ENCODE measurements at places on chromosomes 12 and 14.
A peak's percentile ranks its signal among the peaks of the same experiment; 100 is the strongest.

DNA sequence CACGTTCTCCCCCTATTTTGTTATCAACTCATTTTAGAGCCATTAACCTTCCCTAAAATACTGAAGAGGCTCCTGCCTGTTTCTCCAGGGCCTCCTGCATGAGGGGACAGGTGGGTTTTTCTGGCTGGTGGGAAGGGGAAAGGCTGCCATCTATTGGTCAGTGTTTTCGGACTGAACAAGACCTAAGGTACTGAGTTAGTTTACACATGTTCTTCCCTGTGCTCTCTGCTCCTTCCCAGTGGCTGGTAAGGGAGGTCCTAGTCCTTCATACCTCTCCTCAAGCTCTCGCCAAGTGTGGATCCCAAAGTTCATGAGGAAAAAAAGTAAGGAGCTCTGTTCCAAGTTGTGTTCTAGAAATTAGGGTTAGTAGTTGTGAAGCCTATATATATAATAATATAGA is 357.5 kb downstream of the FSCB start:
- DNase-seq, result no peak

GRCh38 chr12:89273525-89273924 is 78.8 kb downstream of the DUSP6 start:
- no peak for DNase-seq

DNA sequence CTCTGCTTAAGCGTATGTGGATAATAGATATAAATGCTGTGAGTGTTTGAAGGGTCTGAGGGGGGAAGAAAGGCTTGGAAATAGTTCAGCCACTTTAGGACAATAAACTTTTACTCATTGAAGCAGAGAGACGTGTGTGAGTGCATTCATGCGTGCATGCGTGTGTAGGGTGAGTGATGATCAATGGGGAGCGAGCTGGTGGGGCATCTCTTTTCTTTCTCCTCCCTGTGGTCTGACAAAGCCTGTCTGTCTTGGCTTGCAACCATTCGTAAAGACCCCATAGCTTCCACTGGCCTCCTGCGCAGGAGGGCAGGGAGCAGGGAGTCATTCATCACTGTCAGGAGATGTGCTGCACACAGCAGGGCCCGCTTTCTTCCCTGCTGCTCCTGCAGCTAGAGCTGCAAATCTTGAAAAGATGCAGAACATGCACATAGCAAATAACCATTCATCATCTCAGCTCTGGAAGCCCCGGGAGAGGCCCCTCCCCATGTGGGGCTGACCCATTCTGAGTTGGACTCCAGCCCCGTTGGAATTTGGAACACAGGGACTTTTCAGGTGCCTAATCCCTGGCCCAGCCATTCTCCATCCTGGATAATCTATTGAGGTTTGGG is 223.2 kb downstream of the PPM1H start:
- DNase-seq, result no peak

DNA sequence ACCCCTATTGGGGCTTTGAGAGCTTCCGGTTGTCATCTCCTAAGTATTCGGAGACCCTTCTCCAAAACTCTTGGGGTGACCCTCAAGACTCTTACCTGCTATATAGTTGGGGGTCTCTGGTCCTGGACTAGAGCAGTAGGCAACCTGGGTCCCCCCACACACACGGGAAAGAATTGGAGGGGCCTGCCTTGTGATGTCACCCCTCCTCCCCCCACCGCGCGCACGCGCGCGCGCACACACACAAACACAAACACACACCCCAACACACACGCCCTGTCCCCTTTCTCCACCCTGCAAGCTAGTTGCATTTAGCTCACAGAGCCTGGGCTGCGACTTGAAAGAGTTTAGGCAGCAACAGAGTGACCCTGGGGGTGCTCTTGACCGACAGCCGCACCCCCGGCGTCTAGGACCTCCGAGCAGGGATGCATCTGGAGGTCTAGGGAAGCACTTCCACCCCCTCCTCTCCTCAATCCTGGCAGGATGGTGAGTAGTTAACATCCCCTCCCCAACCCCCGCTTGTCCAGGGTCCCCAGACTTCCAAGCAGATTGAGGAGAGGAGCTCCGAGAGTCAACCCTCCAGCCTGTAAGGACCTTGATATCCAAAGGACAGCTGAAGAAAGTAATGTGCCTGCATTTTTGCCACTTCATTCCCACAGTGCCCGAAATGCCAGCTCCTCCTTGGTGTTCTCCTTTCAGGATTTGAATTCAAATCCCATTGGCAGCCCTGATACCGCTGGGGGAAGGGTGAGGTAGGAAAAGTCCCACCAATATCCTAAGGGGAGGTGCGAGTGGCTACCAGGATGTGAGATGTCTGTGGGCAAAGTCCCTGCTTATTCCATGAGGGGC is 1.4 kb upstream of the DNAJC14 start:
- DNase-seq, result peak; percentile 84

GRCh38 chr12:131142891-131143657 is 189.4 kb downstream of the ADGRD1 start:
- DNase-seq, result no peak

DNA sequence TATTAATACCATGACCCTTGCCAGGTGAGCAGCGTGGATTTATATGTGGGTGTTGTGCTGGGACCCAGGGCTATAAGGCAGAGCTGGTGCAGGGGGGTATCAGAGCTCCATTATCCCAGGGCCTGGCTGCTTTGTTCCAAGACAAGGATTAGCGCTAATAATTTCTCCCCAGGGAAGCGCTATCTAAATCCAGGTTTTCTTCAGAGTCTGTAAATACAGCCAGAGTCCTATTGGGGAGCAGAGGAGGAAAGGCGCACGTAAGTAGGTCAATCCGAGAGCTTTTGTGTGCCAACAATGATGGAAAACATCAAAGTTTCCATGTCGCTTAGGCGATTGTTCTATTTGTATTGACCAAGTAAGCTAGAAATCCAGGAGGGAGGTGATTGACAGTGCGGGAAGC is 1009.7 kb downstream of the VRK1 start:
- DNase-seq, result no peak

- no peak for DNase-seq
Observed at GRCh38 chr14:78182722-78183121, 12.5 kb downstream of the NRXN3 start.

GRCh38 chr14:70013271-70013873 is 134.2 kb downstream of the SMOC1 start:
- DNase-seq, result no peak

GRCh38 chr14:97978341-97978740 is 1181.2 kb downstream of the VRK1 start:
- DNase-seq, result peak; percentile 69

DNA sequence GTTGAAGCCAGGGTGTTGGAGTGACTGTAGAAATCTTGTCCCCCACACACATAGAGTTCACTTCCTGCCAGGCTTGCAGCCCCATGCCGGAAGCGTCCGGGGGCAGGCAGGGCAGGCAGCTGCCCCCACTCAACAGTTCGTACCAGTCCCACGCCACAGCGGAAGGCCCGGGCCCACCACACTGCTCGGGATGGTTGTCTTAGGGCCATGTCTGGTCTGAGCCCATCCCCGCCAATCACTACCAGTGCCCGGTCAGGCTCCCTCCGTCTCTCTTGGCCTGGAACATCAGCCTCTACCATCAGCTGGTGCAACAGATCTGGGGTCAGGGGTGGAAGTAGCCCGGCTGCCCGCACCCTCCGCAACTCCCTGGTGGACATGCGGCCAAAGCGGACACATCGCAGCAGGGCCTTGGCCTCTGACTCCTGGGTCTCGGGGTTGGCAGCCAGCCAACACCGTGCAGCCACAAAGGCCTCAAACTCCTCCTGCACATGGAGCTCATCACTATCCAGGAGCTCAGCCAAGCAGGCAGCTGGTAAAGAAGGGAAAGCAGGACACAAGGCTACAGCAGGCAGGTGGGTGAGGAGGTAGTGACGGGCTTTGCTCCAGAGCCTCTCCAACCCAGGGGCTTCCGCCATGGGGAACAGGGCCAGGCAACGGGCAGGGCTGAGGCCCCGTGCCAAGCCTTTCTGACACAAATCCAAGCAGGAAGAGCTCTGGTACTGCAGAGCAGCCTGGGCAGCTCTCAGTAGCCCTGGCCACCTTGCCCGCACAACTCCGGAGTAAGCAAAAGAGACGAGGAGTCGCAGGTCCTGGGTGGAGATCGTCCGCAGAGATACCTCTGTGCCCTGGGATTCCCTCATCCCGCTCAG is 5.9 kb downstream of the KLHL33 start:
- DNase-seq, result peak; percentile 18

DNA sequence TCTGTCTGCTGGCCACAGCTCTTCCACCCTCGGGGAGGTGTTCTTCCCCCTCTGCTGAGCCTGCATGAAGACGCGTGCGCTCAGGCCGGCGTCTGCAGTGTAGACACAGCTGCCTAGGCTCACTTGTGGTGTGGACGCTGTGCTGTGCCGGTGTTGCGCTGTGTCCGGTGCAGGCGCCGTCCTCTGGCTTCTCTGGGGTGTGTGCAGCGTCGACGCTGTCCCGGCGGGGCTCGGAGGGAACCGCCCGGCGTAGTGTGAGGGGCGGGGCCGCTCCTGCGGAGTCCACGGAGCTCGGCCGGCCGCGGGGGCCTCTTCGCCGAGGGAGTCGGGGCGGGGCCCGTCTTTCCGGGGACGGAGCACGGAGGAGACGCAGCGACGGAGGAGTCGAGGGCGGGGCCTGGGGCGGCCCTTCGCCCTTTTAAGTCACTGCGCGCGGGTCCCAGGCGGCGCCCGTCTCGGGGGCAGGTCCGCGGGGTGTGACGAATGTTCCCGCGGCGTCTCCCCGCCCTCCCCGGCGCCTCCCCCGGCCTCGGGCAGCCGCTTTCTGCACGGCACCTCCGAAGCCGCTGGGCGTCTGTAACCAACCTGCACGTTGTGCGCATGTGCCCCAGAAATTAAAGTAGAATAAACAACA is 45.2 kb downstream of the NOC4L start:
- peak; percentile 96 for DNase-seq

DNA sequence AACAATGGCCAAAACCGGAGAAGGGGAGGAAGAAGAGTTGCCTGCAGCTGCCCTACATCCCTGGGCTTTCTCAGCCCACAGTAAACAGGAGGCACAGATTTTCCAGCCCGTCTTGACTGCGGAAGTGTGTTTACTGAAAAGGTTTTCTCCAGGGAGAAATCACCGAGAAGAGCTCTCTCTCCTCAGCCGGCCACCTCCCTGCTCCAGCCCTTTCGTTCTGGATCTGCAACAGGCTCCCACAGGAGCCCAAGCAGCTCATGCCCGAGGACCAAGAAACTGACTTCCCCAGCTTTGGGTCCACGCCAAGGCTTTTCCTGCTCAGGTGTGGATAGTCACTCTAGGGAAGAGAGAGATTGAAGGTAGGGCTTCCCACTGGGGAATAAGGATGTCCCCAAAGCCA is 61.7 kb downstream of the BCL11B start:
- DNase-seq, result no peak
